ENCODE measurements at places on chromosomes 7 and 10. TPM values are rescaled to one million over a fixed set of nuclear protein-coding genes. Genes with fewer than 3 reads are reported as not detected.

- DNase-seq, result no peak
Measured at GRCh38 chr10:115026746-115027140, 66.4 kb upstream of the ATRNL1 start.

MAP3K8 gene
- 10.3 TPM for total RNA-seq

DNA sequence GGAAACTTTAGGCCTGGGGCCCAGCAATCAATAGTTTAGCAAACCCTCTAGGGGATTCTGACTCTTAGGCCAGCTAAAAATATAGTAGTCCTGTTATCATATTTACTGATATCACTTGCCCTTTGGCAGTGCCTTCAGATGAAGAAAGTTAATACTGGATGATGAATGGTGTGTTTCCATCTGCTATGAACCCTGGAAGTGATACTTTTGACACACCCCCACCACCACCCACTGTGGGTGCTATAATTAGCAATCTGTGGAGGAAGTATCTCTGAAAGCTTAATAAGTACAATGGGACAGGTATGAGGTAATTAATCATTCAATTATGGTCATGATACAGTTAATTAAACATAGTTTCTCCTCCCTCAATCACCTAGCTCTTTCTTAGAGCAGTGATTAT is 90.4 kb upstream of the LRRTM3 start:
- no peak for DNase-seq

SLC16A9 gene
- total RNA-seq, result 1.2 TPM

- no peak for DNase-seq
Measured at GRCh38 chr10:28849309-28849708, 172.0 kb downstream of the BAMBI start.

VWDE gene
- total RNA-seq, result under 0.01 TPM

GRCh38 chr10:15824498-15824897 is 35.8 kb downstream of the MINDY3 start:
- DNase-seq, result no peak

GRCh38 chr7:105497016-105497415 is 25.1 kb downstream of the PUS7 start:
- no peak for DNase-seq

DNA sequence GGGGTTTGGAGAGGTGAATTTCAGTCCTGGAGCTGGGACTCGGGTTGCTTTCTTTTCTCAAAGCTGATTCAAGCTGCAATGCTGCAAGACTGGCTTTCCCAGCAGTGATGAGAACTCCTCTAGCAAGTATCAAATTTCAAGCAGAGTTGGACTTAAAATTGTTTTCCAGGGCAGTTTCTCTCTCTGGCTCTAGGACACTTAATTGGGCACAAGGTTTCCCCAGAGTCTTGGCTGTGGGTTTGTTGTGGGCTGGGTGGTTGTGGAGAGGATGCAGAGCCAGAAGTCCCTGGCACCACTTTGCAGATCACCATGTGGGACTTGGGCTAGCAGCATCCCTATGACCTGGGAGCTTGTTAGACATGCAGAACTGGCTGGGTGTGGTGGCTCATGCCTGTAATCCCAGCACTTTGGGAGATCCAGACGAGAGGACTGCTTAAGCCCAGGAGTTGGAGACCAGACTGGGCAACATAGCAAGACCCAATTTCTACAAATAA is 16.8 kb downstream of the AKR1B15 start:
- no peak for DNase-seq

DNA sequence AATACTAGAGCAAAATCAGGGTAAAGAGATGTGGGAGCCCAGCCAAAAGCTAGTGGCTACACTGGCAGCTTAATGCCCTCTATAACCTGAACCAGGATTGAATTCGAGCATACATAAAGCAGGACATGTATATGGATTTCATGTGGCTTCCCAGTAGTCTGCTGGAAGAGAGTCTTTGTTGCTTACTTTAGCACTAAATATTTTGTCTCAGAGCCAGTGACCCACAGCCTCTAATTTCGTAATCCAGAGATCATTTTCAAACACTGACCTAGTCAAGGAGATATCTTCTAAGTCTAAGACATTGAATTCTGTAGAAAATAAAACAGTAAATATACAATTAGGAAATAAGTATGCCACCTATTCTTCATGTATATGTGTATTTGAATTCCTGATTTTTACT is 64.2 kb upstream of the GNAI1 start:
- DNase-seq, result peak; percentile 46

GRCh38 chr7:30395676-30396075 is 82.9 kb downstream of the NOD1 start:
- DNase-seq, result no peak

DNA sequence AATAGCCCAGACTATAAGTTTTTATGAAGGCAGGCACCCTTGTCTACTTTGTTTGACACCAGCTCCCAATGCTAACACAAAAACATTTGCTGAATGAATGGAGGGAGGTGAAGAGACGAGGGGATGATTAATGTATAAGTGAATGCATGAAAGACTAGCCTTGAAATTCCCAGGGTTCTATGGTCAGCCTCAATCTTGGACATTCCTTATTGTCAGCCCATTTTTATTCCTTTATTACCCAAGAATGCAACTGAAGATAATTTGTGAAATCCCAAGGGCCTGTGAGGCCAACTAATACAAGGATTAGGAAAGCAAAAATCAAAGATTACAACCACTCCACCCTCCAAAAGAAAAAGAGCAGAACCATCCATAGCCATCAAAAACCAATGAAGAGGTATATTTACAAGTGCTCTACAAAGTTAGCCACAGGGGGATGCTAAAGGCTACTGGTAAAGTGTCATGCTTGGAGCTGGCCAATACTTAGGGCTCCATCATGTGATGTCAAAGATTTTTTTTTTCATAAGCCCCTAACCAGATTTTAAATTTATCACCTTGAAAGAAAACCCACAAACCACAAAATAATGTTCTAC is 40.0 kb upstream of the ASAH2 start:
- DNase-seq, result no peak

DNA sequence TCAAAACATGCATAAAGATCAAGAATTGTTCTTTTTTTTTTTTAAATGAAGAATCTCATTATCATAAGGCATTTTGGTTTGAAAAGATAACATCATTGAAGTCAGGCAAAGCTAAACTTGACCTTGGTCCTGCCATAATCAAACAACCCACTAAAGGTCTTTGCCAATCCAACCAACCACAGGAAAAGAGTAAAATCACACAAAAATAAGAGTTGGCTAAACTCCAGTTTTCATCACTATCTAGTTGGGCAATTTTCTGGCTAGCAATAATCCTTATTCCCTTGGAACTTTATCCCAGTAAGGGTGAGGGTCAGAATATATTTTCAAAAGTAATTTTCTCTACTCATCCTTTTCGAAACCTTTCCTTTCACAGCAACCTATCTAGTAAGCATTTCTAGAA is 62.4 kb downstream of the HIBADH start:
- no peak for DNase-seq

CXCL12 gene
- 358 TPM for total RNA-seq

DNA sequence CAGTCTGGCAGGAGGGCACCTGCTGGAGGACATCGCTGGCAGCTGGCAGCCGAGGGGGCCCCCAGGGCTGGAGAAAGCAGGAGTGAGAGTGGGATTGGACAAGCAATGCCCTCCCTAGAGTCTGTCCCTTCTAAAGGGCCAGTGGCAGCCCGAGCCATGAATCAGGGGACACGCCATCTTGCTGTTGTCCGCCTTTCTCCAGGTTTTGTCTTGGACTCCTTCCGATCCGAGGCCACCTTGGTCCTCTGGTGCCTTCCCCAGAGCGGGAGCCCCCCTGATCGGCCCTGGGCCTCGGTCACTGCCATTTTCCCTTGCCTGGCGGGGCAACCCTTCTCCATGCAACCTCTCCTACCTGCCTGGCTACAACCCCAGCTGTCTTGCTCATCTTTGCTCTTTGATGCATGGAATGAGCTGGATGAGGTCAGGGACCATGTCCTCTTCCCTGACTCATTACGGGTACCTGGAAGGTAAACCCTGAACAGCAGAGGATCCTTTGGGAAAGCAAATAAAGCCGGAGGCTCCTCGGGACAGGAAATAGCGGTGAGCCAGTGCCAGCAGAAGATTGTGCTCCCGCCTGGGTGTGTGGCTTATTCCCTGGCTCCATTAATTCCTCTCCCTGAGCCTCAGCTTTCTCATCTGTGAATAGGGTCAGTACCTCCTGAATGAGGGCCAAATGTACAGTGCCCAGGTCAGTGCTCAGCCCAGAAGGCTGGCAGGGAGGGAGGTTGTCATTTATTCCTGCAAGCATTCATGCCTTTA is 112.0 kb downstream of the GRK5 start:
- DNase-seq, result peak; percentile 51

DNA sequence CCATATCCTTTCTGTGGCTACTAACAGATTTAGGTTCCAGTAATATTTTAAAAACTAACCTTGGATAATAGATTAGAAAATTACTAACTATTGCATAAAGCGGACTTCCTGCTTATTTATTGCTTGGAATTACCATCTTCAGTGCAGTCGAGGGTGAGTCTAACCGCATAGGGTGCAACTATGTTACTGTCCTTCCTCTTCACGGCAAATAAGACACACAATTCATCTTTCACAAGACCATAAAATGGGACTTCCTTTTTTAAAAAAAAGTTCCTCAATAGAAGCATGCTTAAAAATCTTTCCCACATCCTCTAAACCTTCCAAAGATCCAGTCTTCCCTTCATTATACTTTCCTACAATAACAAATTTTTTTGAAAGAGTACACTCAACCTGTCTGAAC is 2.1 kb downstream of the SLC25A40 start:
- no peak for DNase-seq

CAMK1D gene
- 11.2 TPM for total RNA-seq

DNA sequence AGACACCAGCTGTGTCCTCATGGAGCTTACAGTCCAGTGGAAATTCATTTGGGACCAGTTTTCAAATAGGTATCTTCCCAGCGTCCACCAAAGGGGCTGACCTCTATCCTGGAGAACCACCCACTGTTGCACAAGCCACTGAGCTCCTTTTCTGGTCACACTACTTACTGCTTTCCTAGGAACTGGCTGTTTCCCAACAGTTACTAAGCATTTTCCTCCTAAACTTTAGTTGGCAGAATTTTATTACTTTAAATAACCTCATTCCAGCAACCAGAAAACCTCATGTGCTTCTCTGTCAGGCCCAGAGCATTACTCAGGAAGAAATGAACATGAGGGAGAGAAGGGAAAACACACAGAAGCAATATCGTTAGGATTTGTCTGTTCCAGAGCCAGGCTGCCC is 183.1 kb downstream of the GPAM start:
- DNase-seq, result no peak

Data from osteoblast (primary cell).